ENCODE measurements at places on chromosomes 2 and 18.

DNA sequence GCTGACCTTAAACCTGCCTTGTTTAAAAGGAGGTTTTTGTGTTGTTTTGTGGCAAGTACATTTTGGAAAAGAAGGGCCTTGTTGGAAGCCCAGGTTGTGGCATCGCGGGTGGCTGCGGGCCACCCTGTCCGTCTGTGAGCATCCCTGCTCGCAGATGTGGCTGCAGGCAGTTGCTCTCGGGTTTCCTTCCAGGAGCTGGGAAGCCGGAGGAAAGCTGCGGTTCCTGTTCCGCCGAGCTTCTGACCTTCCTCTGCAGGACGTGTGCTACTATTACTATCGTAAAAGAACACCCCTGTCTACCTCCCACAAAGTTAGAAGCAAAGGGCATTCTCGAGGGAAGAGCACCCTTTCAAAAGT is 766 bp downstream of the MFF start:
- no peak for DNase-seq

GRCh38 chr2:241678784-241679540 is 7.7 kb downstream of the DTYMK start:
- no peak for DNase-seq

GRCh38 chr18:66553824-66554223 is 50.1 kb downstream of the CDH19 start:
- DNase-seq: no peak

DNA sequence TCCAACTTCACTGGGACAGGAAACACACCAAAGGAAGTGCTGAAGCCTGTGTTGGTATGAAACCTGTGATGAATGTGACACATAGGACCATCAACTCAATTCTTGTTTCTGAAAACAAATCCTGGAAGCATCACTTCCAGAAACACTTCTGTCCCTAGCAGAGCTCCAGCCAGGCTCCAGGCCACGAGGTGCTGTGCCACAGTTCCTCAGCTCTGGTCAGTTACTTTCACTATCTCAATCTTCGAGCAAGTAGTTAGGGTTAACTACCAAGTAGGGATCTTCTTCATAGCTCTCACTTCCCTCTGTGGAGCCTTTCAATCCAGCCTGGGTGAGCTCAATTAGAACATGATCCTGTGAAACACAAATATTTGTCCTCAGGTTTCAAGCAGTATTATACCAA is 3.6 kb upstream of the LCT start:
- DNase-seq: no peak

- no peak for DNase-seq
These were observed 60.9 kb upstream of the MMADHC start for GRCh38 chr2:149648282-149649030.

DNA sequence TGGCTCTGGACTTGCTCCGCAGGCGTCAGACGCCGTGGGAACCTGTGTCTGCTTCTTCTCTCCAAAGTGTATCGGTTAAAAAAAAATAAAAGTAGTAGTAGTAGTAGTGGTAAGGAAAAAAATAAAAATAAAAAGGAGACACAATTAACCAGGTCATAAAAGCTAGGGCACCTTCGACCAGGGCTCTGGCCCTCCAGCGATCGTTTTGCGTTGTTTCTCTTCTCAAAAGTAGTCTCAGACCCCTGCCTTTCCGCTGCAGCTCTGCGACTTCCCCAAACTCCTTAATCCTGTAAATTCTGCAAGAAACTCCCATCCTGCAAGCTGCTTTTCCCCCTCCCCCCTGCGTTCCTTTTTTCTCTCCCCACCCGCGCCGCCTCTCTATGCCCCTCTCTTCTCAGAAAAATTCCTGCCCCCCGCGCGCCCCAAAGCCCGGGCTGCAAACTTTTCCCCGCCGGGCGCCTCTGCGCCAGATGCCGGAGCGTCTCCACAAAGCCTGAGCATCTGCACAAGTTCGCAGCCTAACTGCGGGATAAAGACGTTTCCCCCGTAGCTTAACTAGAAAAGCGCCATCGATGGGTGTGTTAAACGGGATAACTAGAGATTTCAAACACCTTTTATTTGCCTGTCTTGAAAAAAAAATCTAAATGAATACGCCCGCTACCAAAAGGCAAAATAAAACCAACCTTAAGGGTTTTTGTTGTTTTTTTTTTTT is 1.8 kb upstream of the SALL3 start:
- DNase-seq: no peak

GRCh38 chr18:76801567-76802505 is 20.5 kb upstream of the ZNF236 start:
- DNase-seq: peak; percentile 21

- no peak for DNase-seq
These were observed 133.5 kb downstream of the CDH20 start for GRCh38 chr18:61466736-61467135.

GRCh38 chr2:143839456-143839855 is 680.5 kb downstream of the ZEB2 start:
- no peak for DNase-seq

- no peak for DNase-seq
These were observed 71.1 kb downstream of the MTA3 start for GRCh38 chr2:42639340-42640077.

- no peak for DNase-seq
These were observed 150.4 kb upstream of the SLC1A4 start for GRCh38 chr2:64838817-64839216.

GRCh38 chr2:197641666-197642065 is 33.7 kb downstream of the RFTN2 start:
- no peak for DNase-seq

- no peak for DNase-seq
These were observed 4.7 kb upstream of the STAT1 start for GRCh38 chr2:191018643-191019119.

DNA sequence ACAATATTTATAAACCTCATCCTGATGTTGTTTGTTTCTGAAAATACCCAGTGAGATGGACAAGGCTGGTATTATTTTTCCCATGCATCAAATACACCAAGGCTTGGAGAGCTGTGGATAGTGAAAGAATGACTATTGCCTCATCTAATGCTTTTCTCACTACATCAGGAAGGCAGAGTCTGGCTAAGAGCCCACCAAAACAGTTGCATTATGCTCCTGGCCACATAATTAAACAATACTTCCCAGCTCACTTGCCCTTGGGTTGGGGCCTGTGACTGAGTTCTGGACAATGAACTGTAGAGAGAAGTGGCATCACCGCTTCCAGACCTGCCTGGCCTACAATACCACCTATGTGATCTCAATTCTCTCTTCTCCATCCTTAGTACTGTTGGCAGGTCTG is 46.4 kb upstream of the REEP1 start:
- DNase-seq: no peak

DNA sequence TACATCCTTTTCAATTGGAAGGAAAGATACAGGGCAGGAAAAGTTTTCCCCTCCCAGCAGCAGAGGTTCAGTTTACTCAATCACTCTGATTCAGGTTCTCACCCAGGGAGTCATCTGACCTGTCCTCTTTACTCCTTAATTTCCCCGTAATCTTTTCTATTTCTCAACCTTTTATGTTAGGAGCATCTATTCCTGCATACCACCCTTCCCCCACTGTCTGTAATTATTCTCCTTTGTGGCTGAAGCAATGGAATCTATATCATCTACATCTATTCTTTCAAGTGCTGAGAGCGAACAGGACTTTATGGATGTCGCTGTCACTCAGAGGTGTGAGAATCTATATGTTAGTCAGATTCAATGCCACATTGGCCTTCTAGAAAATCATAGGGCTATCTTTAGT is 175.2 kb downstream of the NOL4 start:
- no peak for DNase-seq

DNA sequence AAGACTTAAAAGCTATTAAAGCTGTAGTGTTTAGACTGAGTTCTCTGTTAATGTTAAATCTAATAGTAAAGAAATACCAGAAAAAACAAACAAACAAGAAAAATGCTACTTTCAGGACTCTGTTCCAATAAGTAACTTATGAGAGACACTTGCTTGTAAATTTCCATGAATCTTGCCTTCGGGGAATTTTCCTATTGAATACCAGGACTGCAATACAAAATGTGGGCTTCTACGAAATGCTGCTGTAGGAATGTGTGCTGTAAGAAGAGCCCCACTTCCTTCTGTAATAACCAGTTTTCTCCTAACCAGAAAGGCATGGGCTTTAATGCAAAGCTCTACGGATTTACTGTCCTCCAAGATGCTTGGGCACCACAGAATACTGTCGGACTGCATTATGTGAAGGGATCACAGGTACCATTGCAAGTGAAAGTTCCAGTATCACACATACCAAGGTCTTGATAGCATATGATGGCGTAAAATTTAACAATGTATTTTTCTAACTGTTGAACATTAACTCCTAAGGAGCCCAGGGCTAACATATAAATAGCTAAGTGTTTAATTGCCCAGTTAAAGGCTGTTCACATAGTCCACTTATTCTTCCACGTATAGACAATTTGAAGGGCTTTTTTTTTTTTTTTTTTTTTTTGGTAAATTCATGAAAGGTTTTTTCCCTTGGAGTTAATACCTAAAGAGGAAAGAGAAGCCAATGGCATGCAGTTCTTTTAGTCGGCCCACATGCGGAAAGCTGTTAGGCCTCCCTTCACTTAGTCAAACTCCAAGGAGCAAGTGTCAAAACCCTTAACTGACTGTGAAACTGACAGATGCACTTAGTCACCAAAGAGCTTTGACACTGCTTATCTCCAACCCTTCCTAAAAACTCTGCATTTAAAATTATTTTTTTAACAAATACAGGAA is 564.0 kb upstream of the POU3F3 start:
- DNase-seq: no peak

DNA sequence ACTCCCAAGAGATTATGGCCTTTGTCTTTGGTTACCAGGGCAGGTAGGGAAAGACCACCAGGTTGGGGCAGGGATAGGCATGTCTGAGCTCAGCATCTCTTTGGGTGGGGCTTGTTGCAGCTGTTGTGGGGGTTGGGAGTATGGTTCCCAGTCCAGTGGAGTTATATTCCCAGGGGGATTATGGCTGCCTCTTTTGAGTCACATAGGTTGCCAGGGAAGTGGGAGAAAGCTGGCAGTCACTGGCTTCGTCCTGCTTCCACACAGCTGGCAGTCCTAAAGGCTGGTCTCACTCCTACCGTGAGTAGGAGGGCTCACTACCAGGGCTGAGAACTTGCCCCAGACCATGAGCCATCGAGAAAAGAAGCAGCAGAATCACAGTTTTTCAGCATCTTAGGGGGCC is 79.1 kb downstream of the LYPD6 start:
- no peak for DNase-seq

- no peak for DNase-seq
These were observed 60.5 kb upstream of the PELI1 start for GRCh38 chr2:64204703-64205102.

DNA sequence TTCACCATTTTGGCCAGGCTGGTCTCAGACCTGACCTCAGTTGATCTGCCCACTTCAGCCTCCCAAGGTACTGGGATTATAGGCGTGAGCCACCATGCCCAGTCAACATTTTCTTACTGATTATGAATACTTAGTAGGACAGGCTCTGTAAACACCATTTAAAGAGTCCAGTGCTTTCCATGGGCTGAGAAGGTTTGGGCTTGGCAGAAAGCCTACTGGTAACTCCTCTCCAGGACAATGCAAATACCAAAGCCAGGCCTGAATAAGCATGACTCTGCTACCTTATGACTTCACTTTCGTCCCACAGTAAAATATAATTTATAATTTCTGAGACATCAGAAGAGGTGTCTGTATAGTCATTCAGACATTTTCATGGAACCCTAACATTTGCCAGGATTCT is 60.2 kb upstream of the FAM117B start:
- DNase-seq: no peak

DNA sequence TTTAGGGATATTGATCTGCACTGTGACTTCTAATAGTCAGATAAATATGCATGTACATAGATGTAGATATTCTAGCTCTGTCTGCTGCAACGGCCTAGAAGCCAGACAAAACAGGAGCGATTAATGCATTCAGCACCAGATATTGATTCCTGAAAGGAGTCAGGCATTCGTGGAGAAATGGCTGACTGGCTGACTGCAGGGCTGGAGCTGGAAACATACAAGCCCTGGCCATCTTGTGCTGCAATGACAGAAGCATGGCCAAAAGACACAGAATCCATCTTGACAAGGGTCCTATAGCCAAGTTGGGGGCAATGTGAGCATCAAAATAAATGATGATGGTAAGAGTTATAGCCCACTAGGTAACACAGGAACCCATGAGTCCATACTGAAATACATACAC is 231.5 kb upstream of the KLHL29 start:
- no peak for DNase-seq

- no peak for DNase-seq
These were observed 686.8 kb upstream of the DDX18 start for GRCh38 chr2:117127680-117128079.

DNA sequence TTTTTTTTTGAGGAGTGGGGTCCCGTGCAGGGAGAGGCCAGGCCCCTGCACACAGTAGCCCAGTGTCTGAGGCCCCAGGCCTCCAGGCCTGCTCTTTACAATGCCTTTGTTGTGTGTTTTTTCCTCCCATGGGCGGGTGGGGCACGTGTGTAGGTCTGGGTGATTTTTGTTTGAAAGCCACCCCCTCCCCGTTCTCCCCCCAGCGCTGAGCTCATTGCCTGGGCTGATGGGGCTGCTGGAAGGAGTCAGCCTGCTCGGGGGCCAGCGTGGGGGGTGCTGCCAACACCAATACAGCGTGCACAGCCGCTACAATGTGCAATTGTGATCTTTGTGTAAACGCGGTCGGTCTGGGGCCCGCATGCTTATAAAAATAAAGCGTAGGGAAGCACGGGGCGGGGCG is 142.7 kb downstream of the DYSF start:
- no peak for DNase-seq

DNA sequence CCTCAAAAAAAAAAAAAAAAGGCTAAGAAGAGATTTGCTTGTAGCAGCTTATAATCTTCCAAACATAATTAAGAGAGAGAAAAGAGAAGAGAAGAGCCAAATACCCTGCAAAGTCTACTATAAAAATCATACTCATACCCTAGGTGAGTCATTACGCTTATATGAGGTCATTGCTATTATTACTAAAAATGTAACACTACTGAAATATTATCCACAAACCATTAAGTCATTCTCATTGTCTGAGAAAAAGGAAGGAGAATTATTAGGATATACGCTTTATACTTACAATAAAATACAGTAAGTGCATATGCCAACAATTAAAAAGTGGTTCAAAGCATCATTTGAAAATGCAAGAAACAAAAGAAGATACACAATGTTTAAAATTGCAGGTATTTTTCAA is 66.5 kb downstream of the COLEC12 start:
- DNase-seq: no peak

DNA sequence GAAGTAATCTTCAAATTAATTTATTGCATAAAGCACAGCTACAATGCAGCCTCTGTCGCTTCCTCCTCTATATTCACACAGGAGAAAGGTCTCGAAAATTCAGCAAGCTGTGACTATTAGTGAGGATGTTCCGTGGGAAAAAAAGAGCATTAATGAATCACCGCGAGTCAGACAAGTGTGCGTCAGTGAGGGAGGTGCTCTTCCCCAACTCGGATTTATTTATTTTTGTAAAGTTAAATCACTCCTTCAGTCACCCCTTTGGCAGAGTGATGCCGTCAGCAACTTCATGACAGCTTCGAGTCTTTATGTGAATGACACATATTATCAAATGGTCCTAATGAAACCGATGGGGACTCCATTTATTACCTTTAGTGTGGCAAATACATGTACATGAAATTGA is 648.9 kb upstream of the SALL3 start:
- DNase-seq: no peak

Data from activated T-cell treated with anti-CD3 and anti-CD28 coated beads for 4 hours (primary cell).